NCI-H1436 (cell line): ENCODE measurements at places on chromosomes 6 and 20.

- no peak for DNase-seq
Observed at GRCh38 chr6:39897698-39898097, 36.6 kb downstream of the MOCS1 start.

- DNase-seq, result no peak
Observed at GRCh38 chr6:162683135-162683534, 44.4 kb downstream of the PRKN start.

- no peak for DNase-seq
Observed at GRCh38 chr6:52045033-52045432, 42.4 kb downstream of the PKHD1 start.

DNA sequence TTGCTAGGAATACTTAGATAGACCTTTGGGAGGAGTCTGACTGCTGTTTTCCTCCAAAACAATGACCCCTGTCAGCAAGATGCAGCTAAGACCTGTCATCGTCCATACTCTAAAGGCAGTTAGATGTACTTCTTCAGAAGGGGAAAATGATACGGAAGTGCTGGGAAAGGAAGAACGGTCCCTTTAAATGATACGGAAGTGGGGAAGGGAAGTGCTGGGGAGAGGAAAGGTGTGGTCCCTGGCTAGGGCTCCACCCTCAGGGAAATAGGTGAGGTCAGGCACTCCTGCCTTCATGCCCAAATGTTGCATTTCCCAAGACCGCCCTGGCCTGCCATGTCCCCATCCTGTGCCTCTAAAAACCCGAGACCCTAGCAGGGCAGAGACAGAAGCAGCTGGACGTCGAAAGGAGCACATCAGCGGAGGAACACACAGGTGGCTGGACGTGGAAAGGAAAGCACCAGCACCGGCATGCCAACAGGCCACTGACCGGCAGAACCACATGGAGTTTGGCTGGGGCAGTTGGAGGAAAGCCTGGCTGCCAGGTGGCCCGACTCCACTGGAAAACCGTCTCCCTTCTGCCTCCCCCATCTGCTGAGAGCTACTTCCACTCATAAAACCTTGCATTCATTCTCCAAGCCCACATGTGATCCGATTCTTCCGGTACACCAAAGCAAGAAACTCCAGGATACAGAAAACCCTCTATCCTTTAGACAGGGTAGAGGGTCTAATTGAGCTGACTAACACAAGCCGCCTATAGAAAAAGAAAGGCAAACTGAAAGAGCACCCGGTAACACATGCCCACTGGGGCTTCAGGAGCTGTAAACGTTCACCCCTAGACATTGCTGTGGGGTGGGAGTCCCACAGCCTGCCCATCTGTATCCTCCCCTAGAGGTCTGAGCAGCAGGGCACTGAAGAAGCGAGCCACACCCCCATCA is 94.6 kb downstream of the FAXC start:
- DNase-seq, result no peak

- DNase-seq, result no peak
Observed at GRCh38 chr6:110573136-110573535, 96.7 kb upstream of the SLC22A16 start.

- no peak for DNase-seq
Observed at GRCh38 chr6:33850869-33851541, 47.2 kb upstream of the MLN start.

- DNase-seq, result no peak
Observed at GRCh38 chr20:48723308-48724264, 104.2 kb downstream of the PREX1 start.

- DNase-seq, result no peak
Observed at GRCh38 chr6:26539071-26539615, 977 bp downstream of the HMGN4 start.
